ENCODE measurements at places on chromosomes 1 and 21.

DNA sequence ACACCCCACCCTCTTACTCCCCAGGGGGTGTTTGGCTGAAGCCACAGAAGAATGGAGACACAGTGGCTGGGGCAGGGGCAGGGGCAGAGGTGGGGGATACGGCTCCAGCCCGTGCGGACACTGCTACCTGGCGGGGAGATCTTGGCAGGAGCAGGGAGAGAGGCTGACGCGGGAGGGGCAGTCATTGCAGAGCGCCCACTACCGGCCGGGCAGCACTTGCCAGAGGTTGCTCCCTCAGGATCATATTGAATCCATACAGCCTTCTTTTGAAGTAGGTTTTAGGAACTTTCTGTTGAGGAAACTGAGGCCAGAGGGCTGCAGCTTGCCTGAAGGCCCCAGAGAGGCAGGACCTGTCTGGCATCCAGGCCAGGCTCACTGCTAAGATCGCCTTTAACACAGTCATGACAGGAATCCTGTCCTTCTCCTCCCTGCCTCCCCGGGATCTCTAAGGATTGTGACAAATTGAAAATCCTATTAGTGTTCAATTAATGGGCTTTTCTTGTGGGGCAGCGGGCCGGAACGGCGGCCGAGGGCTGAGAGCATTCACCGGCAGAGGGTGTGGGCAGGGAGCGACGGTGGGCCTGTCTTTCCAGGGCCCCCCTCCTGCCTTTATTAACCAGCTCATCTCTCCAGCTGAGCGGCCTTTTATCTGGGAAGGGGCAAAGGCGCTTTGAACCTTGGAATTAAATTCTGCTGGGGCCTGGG lies 65.5 kb upstream of the WNT4 start:
- DNase-seq, result no peak

- DNase-seq, result no peak
Observed at GRCh38 chr1:158055854-158056253, 62.4 kb downstream of the KIRREL1 start.

DNA sequence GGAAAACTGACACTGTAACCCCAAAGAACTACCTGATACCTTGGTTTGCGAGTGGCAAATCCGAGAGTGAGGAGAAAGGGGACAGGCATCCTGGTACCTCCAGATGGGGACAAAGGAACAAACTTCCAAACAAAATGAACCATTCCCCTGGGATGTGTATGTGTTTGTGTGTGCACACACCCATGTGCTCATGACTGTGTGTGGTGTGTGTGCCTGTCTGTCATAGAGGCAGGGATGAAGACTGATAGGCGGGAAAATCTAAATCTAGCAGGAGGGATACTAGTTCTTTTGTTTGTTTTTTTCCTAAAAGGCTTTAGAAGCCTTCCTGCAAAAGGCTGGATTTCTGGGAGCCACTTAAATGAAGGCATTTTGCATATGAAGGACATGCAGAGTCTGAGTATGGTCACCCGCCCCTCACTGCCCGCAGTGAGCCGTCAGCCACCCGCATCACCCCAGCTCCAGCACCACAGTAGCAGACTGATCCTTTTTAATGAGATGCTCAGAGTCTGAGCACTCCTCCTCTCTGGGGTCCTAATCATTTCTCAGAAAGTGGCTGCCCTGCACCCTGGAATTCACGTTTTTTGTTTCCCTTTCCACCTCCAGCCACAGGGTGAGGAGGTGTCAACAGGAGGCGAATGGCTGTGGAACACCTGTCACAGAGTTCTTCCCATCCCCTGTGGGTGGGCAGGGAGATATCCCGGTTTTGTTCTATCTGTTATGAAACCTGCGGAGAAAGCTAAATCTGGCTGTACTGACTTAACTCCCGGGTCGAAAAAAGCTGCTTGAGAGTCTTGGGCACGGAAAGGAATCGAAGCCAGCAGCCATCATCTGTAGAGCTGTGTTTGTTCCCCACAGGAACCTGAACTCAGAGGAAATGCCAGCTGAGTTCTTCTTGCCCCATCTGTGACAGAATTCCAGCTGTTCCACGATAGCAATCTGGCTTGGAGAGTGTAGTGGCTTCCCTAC lies 34.9 kb downstream of the UTP25 start:
- no peak for DNase-seq

GRCh38 chr1:169999331-169999741 lies 75.2 kb downstream of the KIFAP3 start:
- no peak for DNase-seq

DNA sequence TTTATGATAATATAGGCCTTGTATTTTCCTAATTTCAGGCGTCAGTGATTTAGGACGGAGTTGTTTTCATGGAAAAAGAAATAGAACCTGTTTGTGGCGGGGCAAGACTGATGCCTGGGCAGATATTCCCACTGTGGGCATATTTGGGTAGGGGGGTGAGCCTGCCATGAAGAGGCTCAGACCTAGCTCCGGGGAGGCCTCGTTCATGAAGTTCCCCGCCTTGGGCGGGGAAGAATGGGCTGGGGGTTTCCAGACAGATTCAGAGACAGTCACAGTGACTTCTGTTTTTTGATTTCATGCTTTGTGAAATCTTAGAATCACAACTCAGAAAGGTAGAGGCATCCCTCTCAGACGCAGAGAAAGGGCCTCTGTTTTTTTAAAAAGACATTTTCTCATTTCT lies 36.1 kb downstream of the RUNX3 start:
- DNase-seq, result no peak

DNA sequence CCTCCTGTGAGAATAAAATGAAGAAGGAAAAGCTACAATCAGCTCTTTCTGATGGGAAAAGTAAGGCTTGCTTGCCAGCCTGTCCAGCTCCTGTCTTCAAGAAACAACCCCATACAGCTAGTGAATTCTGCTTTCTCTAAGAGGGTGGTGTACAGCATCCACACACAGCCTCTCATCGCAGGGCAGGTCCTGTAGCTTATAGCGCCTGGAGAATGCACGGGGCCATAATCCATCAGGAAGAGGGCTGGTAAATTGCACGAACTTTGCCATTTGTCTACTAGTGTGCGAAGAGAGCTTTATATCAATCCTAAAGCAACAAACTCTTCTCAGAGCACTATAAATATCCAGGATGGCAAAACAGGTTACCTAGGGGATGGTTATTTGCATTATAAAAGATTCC lies 83.3 kb upstream of the SAMSN1 start:
- no peak for DNase-seq

GRCh38 chr21:31667132-31667531 lies 7.6 kb downstream of the SOD1 start:
- no peak for DNase-seq

GRCh38 chr1:114263343-114263742 lies 109.7 kb upstream of the SYT6 start:
- DNase-seq, result no peak

GRCh38 chr1:203596673-203597210 lies 29.9 kb upstream of the ATP2B4 start:
- DNase-seq, result no peak

DNA sequence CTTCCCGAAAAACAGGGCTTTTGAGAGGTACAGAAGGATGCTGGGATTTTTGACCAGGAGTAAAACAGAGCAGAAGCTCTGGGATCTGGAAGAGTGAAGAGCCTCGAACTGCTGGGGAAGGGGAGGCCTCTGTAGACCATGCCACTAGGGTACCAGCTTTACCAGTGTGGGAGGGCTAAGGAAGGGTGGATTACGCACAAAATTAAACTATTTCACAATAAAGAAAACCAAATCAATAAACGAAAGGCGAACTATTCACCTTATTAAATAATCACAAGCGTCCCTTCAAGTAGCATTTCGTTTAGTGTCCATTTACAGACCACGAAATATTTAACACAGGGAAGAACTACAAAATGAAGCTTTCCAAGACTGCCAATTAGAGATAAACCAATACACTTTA lies 723 bp downstream of the CZIB start:
- no peak for DNase-seq

DNA sequence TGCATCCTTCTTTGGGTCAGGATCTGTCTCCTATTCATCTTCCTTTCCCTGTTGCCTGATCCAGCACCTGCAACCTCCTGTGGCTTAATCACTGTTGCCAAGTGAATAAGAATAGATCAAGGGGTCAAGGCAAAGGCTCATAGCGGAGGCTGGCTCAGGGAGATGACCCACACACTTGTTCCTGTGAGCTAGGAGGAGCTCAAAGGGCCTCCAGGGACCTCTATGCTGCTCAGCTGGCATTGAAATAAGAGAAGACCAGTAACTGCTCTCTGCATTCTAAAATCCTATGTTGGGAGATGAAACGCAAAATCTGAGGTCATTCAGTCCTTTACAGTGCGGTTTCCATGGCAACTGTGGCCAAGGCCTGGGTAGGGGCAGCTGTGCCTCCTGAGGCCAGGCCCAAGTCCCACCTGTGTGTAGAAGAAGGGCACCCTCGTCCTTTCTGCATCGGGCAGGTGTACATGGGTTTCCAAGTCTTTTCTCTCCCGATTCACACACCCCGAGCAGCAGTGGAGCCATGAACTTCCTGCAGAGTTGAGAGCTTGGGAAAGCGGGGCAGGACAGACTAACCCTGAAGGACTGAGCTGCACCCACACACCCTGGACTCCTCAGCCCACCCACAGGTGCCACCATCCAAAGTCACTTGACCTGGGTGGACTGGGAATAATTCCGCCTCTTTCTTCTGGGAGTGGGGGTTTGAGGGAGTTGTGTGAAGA lies 27.8 kb upstream of the STUM start:
- DNase-seq, result no peak

DNA sequence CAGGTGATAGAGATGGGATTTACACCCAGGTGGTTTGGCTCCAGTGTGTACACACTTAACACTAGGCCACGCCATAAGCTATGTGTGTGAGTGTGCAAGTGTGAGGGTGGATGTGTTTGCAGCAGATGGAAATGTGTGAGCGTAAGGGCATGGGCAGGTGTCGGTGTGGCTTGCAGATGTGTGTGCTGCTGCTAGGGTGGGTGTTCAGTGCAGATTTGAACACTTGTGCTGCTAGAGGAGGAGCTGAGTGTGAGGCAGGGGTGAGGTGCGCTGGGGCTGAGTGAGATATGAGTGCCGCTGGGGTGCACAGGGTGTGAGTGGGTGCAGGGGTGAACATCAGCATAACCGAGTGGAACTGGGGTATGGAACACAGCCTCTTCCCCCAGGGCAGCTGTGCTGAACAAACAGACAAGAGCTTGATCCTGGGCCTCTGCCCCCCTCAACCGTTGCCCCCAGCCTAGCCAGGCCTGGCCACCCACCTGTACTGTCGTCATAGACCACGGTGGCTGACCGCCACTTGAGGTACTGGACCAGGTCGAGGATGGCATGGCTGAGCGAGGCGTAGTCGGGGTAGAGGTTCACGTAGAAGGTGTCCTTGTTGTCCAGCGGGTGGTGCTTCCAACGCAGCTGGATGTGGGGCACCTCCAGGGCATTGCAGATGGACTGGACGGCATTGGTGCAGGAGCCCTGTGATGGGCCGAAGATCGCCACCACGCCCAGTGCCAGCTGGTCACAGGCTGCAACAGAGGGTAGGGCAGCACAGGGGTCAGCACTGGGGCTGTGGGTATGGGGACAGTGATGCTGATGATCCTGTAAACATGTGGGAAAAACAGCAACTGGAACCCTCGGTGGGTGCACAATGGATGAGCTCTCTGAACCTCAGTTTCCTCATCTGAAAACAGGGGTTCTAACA lies 153.9 kb downstream of the GRIK3 start:
- DNase-seq, result no peak

GRCh38 chr1:153771841-153772593 lies 3.2 kb upstream of the SLC27A3 start:
- no peak for DNase-seq

DNA sequence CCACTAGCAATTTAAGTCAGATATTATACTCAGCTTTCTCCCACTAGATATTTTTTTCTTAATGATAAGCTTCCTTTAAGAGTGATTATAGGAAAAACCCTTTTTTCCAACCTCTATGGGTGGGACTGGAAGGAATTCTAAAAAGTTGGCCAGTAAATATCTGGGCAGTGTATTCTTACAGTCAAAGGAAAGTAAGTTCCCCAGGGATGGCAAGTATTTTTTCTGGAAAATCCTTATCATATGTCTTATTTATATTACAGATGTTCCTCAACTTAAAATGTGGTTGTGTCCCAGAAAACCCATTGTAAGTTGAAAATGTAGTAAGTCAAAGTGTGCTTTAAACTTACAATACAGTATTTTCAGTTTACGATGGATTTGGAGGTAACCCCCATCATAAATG lies 29.2 kb downstream of the CMPK1 start:
- DNase-seq, result no peak

- DNase-seq, result no peak
Observed at GRCh38 chr1:196121181-196121580, 487.1 kb downstream of the KCNT2 start.

DNA sequence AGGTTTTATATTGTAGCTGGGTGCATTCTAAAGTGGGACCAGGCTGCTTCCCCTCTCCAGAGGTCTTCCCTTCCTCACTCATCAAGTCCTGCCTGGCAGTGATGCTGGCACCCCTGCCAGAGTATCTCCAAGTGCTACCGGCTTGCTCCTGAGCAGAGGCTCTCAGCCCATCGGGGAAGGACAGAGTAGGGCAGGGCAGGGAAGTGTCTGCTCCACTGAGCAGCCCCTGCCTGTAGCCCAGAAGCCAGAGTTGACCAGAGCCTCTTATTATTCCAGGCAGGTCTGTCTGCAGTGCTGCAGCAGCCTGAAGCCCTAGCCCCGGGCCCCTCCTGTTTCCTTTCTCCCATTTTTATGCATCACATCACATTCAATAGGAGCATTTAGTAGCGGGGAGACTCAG lies 51.1 kb downstream of the ATP2B4 start:
- DNase-seq, result no peak

DNA sequence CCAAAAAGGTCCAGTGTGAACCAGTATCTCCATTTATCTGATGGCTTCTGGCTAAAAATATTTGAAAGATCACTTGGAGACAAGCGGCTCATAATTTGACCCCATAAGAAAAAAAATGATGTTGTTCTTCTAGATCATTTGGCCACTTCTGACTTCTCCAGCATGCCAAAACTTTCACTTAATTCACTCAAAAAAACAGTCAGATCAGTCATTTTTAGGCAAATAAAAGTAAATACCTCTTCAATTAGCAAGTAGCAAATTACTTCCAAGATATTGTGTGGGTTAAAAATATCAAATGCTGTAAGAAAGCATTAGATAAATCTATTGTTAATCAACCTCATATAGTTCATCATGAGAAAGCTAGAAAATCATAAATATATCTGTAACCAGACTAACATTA lies 106.0 kb downstream of the ZC3H11B start:
- no peak for DNase-seq

- no peak for DNase-seq
Observed at GRCh38 chr1:152855661-152856060, 4.1 kb upstream of the LCE7A start.

GRCh38 chr1:192539297-192540092 lies 36.1 kb upstream of the RGS1 start:
- no peak for DNase-seq

DNA sequence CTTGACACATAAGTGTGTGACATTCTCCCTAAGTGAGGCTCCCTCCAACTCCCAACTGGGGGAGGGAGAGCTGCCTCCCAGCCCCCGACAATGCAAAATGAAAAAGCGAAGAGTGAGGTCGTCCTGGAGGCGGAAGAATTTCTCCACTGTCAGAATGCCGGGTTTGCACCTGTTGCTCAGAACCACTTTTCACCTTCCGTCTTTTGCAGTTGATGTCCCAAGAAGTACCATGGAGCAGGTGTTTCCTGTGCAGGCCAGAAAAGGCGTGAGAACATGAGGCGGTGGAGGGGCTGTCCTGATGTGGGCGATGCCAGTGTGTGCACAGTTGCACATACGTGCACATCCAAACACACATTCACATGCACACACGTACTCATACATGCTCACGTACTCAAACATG lies 158.6 kb upstream of the AJAP1 start:
- DNase-seq, result no peak

GRCh38 chr1:215476541-215476940 lies 90.6 kb upstream of the KCTD3 start:
- DNase-seq, result no peak
